Stomach (tissue), 19 donors: ENCODE measurements at places on chromosomes 2 and 18. TPM values are rescaled to one million over a fixed set of nuclear protein-coding genes. Genes with fewer than 3 reads are reported as not detected.

DRC1 gene
- not detected for total RNA-seq

ST8SIA3 gene
- total RNA-seq = not detected

EFR3B gene
- total RNA-seq = 2.3 TPM

ASNSD1 gene
- 143 TPM for total RNA-seq

- no peak for DNase-seq
Measured at GRCh38 chr2:60554074-60554645, 706 bp upstream of the BCL11A start.
